GDM1 (cell line): ENCODE measurements at places on chromosomes 5 and 9.

GRCh38 chr5:133967698-133968203 is 674 bp downstream of the C5orf15 start:
- no peak for DNase-seq

DNA sequence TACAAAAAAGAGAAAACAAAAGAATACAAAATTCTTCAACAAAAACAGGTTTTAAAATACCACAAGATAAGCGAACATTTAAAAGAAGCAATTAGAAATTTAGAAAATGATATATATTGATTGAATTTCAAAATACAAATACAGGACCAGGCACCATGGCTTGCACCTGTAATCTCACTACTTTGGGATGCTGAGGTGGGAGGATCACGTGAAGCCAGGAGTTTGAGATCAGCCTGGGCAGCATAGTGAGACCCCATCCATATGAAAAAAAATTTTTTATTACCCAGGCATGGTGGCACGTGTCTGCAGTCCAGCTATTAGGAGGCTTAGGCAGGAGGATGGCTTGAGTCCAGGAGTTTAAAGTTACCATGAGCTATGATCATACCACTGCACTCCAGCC is 109.9 kb upstream of the SLC30A5 start:
- DNase-seq, result no peak

DNA sequence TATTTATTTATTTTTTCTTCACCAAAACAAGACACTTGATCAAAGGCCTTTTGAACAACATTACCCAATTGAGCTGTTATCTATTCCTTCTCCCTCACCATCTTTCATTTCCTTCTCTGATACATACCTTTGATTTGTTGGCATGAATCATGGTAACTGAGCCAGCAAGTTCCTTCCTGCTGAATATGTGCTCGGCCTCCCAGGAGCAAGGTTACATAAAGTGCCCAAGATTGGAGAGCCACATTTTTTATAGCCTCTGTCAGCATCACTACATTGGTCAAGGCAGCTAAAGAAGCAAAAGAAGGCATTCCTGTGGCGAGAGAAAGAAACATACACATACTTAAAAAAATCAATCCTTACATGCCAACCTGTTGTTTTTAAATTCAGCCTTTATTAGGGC is 369.6 kb downstream of the CYLC2 start:
- DNase-seq, result no peak

- no peak for DNase-seq
These were observed 10.6 kb downstream of the GRIN3A start for GRCh38 chr9:101727612-101728524.

DNA sequence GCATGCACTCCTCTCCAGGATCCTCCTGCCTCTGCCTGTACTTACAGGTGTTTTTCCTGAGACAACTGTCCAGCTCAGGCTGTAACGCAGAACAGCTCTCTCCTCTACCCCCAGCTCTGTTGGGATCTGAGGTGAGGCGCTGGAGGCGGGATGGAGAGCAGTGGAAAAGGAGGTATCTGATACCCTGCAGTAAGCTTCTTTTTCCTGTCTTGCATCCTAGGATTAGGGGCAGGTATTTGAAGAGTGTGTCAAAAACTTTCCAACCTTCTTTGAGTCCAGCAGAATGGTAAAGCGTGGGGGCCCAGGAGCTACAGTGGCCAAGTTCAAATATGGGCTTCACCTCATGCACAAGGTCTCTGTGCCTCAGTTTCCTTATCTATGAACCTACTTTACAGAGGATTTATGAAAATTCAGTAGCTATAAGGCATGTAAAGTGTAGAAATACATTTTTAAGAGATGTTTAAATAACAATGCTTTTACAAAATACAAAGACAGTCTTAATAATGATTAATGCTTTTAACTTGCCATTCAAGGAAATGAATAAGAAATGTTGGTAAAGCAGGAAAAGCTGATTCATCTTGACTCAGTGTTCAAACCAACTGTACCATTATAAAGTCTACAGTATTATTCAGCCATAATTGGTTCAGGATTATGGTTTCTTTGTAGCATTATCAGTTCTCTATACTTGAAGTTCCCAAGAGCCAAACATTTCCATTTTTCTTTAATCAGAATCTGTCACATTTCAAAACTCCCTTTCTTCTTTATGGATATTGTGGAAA is 26.1 kb downstream of the MAP1B start:
- no peak for DNase-seq

DNA sequence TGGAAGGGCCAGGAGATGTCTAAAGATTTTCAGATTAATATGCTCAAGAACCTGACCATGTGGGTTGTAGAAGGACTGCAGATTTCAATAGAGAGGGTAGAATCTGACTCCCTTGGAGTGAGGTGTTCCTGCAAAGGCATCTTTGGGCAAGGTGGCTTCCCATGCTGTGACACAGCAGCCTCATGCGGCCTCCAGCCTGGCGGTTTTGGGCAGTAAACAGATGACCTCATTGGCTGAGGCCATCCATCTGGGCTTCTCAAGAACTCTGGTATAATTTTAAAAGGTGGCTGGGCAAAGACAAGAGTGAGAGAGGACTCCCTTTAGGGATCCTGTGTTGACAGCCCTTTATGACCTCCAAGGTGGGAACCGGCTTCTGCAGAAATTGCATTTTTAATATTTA is 90.3 kb upstream of the ERCC6L2 start:
- DNase-seq, result no peak

DNA sequence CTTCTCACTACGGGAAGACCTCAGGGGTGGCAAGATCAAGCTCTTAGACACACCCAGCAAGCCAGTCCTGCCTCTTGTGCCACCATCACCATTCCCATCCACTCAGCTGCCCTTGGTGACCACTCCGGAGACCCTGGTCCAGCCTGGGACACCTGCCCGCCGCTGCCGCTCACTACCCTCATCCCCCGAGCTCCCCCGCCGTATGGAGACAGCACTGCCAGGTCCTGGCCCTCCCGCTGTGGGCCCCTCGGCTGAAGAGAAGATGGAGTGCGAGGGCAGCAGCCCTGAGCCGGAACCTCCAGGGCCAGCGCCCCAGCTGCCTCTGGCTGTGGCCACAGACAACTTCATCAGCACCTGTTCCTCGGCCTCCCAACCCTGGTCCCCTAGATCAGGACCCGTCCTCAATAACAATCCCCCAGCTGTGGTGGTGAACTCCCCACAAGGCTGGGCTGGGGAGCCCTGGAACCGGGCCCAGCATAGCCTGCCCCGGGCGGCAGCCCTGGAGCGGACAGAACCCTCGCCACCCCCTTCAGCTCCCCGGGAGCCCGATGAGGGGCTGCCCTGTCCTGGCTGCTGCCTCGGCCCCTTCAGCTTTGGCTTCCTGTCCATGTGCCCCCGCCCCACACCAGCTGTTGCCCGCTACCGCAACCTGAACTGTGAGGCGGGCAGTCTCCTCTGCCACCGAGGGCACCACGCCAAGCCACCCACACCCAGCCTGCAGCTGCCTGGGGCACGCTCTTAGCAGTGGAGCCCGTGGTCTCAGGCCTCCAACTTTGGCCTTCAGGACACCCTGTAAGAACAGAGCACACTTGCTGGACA is 4.1 kb downstream of the TESK1 start:
- DNase-seq, result no peak

- DNase-seq, result no peak
These were observed 19.5 kb upstream of the FBXL7 start for GRCh38 chr5:15480436-15480835.

DNA sequence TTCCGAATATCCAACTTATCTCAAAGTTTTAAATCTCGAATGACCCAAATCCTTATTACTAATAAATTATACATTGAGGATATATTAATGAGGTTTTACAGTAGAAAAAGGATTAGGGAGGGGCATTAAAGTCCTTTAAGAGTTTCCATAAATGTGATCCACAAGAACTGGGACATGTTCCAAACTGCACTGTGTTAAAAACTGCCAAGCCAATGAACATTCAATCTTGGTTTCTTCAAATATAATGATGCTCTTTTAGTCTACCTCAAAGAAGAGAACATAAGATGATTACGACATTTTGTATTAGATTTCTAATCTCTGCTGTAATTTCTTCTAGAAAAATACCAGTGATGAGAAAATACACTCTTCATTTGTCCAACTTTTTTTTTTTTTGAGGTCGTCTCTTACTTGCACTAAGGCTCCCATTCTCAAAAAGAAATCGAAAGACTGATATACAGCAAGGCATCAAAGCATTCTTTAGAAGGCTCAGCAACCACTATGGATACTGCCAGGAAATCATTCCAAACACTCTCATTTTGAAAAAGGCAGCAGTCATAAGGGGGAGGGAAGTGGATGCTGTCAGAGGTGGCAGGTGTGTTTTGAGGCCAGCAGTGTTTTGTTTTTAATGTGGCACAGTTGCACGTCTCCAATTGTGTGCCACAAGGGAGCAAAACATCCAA is 1.7 kb downstream of the PTAR1 start:
- DNase-seq, result no peak

- DNase-seq, result no peak
These were observed 320.6 kb upstream of the PTGER4 start for GRCh38 chr5:40359093-40359492.

- DNase-seq, result no peak
These were observed 248.7 kb downstream of the LURAP1L start for GRCh38 chr9:13023498-13023897.

GRCh38 chr9:89639367-89639795 is 34.6 kb downstream of the GADD45G start:
- DNase-seq, result no peak

DNA sequence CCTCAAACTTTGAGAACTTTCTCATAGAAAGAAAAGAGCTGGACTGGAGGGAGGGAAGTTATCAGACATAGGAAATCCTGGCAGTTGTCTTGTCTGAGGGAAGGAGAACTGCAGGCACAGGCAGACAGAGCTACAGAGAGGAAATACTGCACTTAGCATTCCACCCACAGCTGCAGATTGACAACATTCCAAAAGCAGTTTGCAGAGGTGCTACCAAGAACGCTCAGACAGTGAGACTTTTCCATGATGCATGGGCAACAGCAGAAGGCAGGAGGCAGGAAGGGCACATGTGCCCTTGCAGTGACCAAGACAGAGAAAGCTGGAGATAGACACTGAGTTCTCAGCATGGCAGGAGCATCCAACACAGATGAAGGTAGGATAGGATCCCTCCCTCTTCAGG is 327.5 kb upstream of the ZNF462 start:
- peak; percentile 22 for DNase-seq

GRCh38 chr9:79651251-79651795 is 79.6 kb downstream of the TLE4 start:
- no peak for DNase-seq

GRCh38 chr5:74376187-74376586 is 264.3 kb downstream of the ENC1 start:
- DNase-seq, result no peak

GRCh38 chr5:143142596-143143435 is 260.7 kb downstream of the NR3C1 start:
- no peak for DNase-seq

- no peak for DNase-seq
These were observed 170.5 kb downstream of the DMRTA1 start for GRCh38 chr9:22617156-22617555.

DNA sequence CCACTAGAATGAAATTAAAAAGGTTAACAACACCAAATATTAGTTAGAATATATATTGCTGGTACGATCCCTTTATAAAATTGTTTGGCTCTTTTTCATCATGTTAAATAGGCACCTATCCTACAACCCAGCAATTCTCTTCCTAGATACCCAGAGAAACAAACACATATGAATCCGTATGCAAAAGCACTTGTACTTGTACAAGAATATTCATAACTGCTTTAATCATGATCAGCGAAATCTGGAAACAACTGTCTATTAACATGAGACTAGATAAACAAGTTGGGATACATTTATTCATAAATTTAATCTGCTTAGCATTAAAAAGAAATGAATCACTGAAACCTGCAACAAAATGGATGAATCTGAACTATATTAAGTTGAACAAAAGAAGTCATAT is 113.7 kb upstream of the MAP1B start:
- DNase-seq, result no peak

DNA sequence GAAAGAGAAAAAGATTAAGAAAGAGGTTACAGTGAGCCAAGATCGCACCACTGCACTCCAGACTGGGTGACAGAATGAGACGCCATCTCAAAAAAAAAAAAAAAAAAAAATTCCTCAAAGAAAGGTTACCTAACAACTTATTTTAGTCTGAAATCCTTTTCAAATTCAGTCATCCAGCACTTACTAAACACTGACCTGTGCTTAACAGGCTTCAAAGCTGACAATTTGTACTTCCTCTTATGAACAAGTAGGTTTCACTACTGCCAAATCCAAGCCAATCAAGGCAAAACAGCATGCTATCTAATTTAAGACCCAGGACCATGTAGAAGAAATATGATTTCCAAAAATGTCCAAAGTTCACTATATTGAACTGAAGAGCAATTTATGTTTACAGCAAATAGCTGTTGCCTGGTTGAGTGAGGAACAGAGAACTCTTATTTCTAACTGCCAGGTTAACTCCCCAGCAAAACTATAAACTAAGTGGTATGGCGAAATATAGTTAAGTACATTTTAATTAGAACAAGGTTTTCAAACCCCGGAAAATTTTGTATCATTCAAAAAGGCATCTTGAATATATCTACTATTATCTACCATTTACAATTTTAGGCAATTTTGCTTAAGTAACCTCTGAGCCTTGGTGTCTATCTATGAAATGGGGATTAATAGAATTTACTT is 13.4 kb downstream of the PWWP2A start:
- DNase-seq, result no peak

- no peak for DNase-seq
These were observed 196.4 kb downstream of the NR3C1 start for GRCh38 chr5:143207058-143207457.

DNA sequence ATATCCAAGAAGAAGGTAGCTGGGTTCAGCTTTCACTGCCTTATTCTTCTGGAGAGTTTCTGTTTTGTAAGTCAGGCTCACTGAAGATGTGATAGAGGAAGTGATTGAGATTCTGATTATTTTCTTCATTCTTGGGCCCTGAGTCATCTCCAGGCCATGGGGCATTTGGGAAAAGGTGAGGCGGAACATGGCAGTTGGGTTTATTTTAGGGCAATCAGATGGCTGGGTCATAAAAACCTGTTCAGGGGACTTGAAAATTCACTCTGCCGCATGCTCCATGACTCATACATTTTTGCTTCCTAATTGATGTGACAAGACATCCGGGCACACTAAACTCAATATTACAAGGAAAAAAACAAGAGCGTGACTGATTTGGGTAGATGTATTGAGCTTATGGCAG is 265.7 kb upstream of the KLF4 start:
- no peak for DNase-seq

GRCh38 chr9:26216702-26217101 is 538.5 kb upstream of the TUSC1 start:
- DNase-seq, result no peak

DNA sequence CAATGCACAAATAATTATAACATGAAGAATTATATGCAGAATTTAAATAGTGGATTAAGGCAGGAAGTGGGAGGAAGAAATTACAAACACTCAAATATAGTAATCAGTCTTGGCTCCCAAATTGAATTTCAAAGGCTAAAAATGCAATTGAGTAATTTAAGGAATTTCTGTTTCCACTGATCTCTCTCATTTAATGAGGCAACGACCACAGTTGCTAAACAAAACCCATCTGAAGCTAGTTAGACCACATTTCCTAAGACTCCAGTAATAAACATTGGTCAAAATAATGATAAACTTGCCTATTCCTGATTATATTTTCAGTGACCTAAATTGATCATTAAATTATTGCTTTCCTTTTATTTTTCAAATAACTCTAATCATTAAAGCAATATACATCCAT is 174.3 kb upstream of the GRIN3A start:
- DNase-seq, result no peak

GRCh38 chr5:66608501-66608900 is 12.3 kb downstream of the MAST4 start:
- DNase-seq, result no peak
